ENCODE measurements at places on chromosomes 1 and 21.

DNA sequence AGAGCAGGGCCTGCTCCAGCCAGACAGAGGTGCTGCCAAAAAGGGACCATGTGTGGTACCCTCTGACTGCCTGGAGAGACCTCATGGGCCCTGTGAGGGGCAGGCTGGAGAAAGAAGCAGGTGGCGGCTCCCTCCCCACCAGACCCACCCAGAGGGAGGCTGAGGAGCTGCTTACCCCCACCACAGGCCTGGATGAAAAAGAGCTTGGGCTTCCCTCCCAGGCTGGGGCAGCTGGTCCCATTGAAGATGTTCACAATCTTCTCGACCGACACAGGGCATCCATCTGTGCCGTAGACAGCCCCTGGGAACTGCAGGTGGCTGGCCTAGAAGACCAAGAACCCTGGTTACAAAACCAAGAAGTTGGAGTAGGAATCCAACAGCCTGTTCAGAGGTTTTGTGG lies 19.6 kb downstream of the CASP9 start:
- no peak for DNase-seq

DNA sequence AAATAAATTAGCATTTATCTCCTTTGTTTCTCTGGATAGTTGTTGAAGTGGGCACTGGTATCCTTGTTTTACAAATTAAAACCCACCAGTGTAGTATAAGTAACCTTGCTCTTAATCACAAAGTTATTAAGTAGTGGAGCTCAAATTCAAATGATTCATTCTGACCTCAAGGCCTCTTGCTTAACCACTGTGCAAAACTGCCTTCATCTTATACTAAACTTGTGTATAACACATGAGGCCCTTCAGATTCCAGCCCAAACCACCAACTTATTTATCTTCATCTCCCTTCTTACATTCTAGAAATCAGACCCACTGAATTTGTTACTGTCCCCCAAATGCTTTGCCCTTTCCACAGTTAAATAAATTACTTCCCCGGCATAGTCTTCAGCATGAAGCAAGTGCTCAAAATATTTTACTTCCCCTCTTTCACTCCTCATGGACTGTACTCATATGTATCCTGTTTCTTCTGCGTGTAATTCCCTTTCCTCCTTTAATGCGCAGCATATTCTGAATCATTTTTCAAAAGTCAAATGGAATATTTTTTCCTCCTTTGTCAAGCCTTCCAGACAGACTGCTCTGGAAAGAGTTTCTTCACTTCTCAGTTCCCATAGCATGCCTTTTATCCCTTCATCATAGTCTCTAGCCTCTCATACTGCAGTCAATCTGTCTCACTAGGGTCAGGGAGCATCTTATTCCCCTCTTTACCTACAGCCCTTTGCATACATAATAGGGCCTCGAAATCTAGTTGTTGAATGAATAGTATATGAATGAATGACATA lies 19.0 kb upstream of the DNASE2B start:
- DNase-seq, result no peak

DNA sequence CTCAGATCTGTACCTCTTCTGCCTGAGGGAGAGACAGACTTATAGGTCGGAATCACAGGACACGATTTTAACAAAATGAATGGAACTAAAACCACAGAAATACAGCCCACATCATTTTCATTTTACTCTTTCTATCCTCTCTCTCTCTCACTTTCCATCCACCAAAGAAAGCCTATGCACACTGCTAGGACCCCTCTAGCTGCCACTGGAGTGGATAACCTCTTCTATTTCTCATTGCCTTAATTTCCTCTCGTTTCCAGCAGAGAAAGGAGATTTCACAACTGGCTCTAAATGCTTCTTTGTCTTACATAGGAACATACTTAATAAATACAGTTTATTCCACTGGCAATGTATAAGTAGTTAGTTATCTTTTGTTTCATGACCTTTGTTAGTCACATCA lies 867.8 kb upstream of the ADGRL4 start:
- no peak for DNase-seq

DNA sequence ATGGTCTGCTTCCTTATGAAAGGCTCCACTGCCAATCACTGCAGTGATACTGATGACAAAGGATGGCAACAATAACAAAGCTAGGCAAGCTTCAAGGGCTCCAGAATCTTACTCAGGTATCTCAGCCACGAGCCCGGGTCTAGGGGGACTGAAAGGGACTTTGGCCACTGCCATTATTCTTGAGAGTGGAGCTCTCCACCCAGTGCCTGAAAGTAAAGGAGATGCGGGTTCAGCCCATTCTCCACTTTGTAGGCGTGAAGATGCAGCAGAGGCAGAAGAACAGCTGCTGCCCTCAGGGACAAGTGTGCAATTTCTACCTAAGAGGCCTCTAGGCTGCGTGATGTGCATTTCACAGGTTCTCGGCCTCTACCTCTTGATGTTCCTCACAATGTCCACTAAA lies 31.4 kb upstream of the SLAMF9 start:
- DNase-seq, result no peak

- no peak for DNase-seq
These were observed 133.3 kb upstream of the C1orf105 start for GRCh38 chr1:172287208-172287607.

- DNase-seq, result peak; percentile 61
These were observed 57.8 kb downstream of the EDARADD start for GRCh38 chr1:236451796-236452373.

- no peak for DNase-seq
These were observed 148.0 kb upstream of the ERG start for GRCh38 chr21:38646213-38646837.

DNA sequence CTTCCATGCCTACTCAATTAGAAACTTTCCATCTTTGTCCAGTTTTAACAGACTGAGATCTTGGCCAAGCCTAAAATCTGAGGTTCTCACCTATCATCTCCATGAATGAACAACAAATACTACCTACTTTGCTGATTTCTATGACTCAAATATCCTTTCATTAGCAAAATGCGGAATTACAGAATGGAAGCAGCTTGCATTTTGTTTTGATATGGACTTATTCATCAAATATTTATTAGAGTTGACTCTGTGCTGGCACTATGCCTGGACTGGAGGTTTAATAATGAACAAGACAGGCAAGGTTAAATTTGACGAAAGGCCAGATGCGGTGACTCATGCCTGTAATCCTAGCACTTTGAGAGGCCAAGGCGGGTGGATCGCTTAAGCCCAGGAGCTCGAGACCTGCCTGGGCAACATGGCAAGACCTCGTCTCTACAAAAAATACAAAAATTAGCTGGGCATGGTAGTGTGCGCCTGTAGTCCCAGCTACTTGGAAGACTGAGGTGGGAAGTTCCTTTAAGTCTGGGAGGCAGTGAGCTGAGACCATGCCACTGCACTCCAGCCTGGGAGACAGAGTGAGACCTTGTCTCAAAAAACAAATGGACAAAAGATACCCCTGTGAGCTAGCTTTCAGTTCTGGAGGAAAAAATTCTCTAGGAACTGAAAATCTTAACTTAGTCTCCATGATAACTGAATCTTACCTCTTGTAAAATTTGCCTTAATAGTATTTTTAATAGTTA lies 29.4 kb upstream of the SOD1 start:
- DNase-seq, result no peak

DNA sequence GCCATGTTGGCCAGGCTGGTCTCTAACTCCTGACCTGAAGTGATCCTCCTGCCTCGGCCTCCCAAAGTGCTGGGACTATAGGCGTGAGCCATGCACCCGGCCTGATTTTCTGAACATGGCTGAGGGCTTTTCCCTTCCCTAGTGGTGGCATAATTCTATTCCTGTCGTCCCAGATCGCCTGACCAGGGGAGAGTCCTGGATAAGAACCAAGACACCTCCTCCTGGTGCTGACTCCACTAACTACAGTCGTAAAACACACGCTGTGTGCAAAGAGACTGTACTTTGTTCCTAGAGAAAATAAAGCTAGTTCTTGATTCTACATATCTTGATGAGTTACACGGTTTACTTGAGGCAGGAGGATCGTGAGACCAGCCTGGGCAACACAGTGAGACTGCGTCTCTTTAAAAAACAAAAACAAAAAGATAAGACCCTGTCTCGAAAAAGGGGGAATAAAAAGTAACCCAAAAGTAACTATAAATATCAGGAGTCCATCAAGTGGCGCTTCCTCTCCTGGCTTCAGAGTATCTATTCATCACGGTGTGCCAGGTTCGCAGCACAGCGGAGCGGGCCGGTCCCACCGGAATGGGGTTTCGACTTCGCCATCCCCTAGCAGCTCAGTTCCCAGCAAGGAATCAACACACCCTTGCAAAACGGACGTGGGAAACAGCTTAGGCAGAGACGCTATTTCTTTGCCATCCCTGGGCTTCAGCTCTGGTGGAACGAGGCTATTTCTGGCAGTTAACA lies 973 bp downstream of the SDF4 start:
- no peak for DNase-seq

DNA sequence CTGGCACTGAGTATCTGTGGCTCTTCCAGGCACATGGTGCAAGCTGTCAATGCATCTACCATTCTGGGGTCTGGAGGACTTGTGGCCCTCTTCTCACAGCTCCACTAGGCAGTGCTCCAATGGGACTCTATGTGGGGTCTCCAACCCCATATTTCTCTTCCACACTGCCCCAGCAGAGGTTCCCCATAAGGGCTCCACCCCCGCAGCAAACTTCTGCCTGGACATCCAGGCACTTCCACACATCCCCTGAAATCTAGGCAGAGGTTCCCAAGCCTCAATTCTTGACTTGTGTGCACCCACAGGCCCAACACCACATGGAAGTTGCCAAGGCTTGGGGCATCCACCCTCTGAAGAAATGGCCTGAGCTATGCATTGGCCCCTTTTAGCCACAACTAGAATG lies 18.8 kb downstream of the ODF2L start:
- DNase-seq, result no peak

GRCh38 chr1:171877701-171878100 lies 36.4 kb downstream of the DNM3 start:
- no peak for DNase-seq

- DNase-seq, result no peak
These were observed 6.4 kb downstream of the GSTM5 start for GRCh38 chr1:109718495-109718894.

- no peak for DNase-seq
These were observed 225.9 kb downstream of the KAZN start for GRCh38 chr1:14824314-14824915.

- DNase-seq, result no peak
These were observed 46.1 kb downstream of the NPHS2 start for GRCh38 chr1:179529482-179530195.

DNA sequence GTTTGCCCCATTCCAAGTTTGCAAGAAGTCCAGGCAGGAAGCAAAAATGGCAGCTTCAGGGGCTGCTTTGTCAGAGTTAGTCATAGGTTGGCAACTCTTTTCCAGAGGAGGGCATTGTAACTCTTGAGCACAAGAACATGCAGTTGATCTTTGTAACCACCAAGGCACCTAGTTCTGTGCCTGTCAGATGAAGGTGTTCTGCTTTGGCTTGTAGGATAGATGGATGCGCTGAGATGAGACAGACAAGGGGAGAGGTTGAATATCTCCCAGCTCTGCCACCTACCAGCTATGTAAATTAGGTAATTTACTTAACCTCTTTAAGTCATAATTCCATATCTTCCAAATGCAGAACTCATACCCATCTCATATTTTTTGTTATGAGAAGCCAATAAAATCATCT lies 89.3 kb downstream of the ZNF648 start:
- DNase-seq, result no peak

DNA sequence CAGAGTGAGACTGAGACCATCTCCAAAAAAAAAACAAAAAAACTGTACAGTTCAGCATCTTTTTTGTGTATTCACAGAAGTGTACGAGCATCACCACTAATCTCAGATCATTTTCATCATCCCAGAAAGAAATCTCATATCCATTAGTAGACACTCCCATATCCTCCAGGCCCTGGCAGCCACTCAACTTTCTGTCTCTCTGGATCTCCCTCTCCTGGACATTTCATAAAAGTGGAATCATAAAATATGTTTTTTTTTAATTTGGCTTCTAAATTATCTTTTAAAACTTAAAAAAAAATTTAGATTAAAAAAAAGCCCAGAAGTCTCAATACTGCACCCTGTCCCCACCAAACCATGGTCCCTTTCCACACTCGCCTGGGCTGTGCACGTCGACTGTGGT lies 22.1 kb downstream of the RIPPLY3 start:
- DNase-seq, result no peak

GRCh38 chr1:41022424-41022823 lies 899 bp upstream of the SLFNL1 start:
- DNase-seq, result no peak

- DNase-seq, result no peak
These were observed 67.3 kb upstream of the COX20 start for GRCh38 chr1:244768186-244768585.

DNA sequence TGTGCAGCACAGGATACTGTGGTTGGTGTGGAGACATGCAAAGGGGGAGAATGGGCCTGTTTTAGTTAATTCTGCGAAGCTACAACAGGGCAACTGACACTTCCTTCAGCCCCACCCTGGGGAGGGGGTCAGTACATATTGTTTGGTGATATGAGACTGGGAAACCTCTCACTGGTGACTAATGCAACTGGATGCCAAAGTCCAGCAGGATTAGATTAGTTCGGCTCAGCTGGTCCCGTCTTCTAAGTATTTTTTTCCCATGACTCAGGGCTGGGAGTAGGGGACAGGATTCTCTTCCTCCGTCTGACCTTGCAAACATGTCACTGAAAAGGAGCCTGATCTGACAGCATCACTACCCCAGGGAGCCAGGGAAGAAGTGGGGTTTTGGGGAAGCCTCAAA lies 43.0 kb downstream of the PLXNA2 start:
- DNase-seq, result no peak

- DNase-seq, result no peak
These were observed 35.8 kb downstream of the CELF3 start for GRCh38 chr1:151680826-151681225.

DNA sequence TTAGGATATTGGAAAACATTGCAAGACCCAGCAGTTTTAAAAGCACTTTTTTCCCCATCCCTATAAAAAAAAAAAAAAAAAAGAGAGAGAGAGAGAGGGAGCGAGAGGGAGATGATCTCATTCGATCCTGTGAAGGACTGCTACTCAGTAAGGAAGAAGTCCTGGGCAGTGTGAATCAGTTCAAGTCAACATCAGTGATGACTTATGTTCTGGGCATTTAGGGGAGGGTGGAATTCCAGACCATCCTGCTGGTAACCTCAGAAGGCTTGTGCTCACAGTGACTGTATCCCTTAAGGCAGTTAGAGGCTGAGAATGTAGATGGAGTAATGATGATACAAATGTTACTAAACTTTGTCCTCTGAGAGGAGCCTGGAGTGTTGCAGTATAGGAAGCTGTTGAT lies 151.4 kb downstream of the TGFB2 start:
- DNase-seq, result no peak

DNA sequence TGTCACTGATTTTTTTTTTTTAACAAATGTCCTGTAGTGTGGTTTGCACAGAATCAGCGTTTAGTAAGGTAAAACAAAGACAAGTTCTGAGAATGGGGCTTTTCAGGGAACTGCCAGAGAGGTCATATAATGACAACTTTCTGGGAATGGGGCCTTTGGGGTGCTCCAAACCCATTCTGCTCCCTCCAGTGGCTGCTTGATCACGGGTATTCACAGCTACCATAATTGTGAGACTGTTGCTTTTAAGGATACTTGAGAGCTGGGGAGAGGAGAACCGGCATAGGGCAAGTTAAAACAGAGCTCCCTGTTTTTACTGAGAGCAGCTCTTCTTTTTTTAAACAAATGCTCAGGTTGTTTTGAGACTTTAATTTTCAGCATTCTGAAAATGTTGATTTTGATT lies 48.2 kb downstream of the CYP2J2 start:
- no peak for DNase-seq
